ENCODE measurements at places on chromosomes 4 and X.

DNA sequence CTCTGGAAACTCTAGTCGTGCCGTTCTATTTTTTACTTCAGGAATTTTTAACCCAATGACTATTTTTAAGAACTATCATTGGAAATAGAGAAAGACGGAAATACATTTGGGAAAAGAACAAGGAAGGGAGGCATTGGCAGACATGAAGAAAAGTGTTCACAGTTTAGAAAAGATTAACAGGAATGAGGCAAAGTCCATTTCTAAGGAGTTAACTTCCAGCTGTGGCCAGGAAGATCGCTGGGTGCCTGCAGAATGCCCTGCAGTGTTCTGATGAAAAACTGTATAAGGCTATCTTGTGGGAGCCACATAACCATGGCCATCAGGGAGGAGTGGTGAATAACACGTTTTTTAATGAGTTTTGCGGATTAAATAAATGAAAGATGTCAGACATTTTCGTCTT is 150.6 kb upstream of the VCX3A start:
- no peak for DNase-seq

DNA sequence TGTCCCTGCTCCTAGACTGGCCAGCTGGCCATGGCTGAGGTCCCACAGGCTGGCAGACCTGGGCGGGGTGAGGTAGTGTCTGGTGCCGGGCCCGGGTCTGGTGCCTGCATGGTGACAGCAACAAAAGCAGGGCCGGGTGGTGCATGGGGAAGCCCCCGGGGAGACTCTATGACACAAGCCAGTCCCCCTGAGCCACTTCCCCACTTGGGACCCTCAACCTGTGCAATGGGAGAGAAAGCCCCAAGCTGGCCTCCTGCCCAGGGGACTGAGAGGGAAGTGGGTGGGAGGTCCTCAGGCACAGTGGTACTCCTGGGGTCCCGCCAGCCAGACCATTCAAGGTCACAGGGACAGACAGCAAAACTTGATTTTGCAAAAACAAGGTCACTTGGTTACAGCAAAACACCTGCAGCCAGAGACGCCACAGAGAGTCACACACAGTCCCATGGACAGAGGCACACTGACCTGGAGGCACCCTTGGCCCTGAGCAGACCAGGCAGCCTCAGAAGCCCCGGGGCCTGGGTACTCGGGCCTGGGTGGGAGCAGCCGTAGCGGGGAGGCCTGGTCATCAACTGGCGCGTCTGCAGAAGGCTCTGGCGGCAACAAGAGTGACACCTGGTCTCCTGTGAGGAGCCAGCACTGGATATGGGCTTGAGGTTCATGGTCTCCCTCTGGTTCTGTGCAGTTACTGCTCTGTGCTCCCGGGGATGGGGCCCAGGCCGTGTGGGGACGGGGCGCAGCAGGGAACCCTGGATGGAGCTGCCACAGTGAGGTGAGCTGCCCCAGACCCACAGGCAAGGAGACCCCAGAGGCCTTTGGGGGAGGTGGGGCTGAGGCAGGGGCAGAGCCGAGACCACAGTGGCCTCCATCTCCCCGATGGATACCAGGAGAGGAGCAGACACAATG is 60.6 kb downstream of the HTRA3 start:
- no peak for DNase-seq

DNA sequence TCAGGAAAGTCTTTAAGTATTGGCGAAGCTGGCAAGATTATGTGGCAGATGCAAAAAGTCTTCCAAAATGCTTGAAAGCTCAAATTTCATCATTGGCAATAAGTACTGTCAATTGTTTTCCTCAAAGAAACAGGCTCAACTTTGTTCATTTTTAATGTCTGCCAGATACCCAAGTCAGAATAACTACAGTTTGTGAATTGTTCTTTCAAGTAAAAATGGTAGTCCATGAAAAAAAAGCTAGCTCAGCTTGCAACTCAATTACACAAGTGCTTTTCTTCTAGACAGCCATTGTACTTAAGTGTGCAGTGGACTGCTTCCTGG is 70.5 kb downstream of the AFF1 start:
- DNase-seq: no peak

DNA sequence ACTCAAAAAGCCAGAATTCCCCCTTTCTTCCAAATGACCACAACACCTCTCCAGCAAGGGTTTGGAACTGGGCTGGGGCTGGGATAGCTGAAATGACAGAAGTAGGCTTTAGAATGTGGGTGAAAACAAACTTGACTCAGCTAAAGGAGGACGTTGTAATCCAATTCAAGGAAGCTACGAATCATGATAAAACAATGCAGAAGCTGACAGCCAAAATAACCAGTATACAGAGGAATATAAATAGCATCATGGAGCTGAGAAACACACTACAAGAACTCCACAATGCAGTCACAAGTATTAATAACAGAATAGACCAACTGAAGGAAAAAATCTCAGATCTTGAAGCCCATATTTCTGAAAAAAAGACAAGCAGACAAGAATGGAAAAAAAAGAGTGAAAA is 95.8 kb upstream of the TET2 start:
- DNase-seq: no peak

GRCh38 chr4:140152013-140152703 is 1.8 kb downstream of the MAML3 start:
- no peak for DNase-seq

GRCh38 chrX:70494441-70494840 is 49.8 kb downstream of the DLG3 start:
- DNase-seq: no peak

GRCh38 chr4:167119392-167119791 is 114.9 kb downstream of the SPOCK3 start:
- no peak for DNase-seq

GRCh38 chrX:56785442-56785841 is 56.4 kb downstream of the NBDY start:
- no peak for DNase-seq

- DNase-seq: no peak
Observed at GRCh38 chr4:145035494-145036136, 62.4 kb downstream of the ANAPC10 start.

DNA sequence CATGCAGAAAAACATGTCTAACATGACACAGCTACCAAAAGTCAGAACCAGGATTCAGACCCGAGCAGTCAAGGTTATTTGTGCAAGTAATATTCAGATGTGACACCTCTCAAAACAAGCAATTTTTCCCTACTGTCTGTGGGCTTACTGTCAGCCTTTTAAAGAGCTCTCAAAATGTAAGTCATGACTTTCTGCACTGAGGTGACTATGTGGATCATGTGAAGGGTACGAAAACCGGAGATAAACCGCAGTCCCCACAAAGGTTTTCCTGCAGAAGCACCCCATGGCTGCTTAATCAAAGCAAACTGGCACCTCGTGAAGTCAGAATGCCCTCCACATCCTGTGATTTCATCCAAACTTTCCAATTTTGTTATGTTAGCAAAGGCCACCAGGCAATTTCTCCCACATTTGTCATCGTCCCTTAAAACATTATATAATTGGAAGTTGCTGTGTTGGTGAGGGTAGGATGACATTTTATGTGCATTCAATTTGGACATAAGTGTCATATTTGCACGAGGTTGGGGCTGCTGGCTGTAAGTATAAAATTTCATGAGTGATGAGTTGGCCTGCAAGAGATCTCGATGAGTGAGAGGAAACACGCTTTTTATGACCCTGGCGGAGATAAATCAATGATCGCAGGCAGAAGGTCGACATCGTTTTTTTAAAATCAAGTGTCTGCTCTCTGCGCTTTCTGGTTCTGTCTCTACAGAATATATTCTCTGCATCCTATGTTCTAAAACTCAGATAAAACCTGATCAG is 161.2 kb downstream of the STK32B start:
- no peak for DNase-seq

GRCh38 chrX:26352891-26353430 is 137.0 kb downstream of the MAGEB5 start:
- DNase-seq: no peak

DNA sequence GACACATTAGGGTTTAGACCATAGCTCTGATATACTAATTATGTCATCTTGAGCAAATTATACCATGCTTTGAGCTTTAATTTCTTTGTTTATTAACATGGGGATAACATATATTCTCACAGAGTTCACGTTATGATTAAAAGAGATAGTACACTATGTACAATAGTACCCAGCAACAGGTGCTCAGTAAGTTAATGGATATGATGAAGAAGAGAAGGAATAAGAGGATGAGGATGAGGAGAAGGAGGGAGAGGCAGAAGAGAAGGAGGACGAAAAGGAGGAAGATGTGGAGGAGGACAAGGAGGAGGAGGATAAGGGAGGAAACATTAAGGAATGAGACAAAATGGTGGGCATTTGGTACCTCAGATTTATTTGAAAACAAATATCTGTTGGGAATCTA is 260.4 kb downstream of the SH2D1A start:
- DNase-seq: no peak

DNA sequence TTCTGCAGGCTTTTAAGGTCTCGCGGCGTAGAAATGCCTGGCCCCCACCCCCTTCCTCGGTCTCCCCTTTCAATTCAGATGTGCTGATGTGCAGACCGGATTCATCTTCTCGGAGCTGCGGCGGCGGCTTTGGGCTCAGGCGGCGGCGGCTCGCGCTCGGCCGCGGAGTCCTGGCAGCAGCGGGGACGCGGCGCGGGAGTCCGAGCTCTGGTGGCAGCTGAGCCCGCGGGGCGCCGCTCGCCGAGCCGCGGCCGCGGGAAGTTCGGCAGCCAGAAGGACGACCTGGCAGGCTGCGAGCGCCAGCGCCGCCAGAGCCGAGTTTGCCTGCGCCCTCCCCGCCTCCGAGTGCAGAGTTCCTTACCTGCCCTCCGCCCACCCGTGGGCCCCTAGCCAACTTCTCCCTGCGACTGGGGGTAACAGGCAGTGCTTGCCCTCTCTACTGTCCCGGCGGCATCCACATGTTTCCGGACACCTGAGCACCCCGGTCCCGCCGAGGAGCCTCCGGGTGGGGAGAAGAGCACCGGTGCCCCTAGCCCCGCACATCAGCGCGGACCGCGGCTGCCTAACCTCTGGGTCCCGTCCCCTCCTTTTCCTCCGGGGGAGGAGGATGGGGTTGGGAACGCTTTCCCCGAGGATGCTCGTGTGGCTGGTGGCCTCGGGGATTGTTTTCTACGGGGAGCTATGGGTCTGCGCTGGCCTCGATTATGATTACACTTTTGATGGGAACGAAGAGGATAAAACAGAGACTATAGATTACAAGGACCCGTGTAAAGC is 448 bp downstream of the TLL1 start:
- no peak for DNase-seq

GRCh38 chr4:2651546-2651945 is 104.6 kb downstream of the TNIP2 start:
- no peak for DNase-seq

- no peak for DNase-seq
Observed at GRCh38 chr4:105283501-105283900, 136.8 kb downstream of the TET2 start.

GRCh38 chr4:138859254-138859653 is 156.3 kb upstream of the NOCT start:
- no peak for DNase-seq

DNA sequence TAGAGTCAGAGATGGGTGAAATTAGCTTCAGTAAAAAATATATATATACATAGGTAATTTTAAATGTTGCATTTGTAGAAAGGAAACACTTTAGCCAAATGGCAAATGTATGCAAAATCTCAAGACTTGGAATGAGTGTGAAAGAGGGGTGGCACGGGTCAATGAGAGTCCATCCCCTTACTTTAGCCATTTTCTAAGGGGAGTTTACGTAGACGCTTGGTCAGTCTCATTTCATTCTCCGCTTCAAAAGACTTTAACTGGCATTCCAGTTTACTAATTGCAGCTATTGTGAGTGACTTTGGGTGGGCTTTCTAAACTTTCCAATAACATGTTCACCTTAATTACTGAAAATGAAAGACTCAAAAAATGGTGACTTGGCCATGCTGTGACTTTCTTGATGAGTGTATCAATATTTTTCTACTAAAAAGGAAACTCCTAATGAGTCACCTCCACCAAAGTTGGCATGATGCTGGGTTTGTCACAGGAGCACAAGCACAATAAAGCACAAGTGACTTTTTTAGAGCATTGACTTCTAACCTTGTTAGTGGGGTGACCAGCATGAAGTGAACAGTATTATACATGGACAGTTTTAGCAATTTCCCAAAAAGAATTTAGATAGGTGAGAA is 356.0 kb upstream of the RASGEF1B start:
- no peak for DNase-seq

GRCh38 chr4:26238778-26239679 is 81.8 kb upstream of the RBPJ start:
- no peak for DNase-seq

GRCh38 chr4:17869327-17869726 is 58.5 kb downstream of the NCAPG start:
- DNase-seq: no peak

- no peak for DNase-seq
Observed at GRCh38 chr4:142376204-142376603, 469.9 kb downstream of the INPP4B start.

DNA sequence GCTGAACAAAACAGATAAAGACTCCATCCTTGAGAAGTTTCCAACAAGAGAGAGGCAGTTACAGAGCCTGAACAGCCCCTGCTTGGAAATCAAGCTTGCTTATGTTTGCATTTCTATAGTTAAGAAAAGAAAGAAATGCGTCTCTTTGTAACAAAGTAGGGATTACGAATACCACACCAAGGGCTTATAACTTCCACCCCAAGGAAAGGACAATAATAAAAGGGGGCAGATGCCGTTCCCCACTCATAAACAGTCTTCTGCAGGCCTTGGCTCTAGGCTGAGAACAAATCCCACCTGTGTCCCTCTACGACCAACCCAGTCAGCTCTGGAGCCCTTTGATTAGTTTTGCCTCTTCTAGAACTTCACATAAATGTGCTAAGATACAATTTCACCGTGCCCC is 183.8 kb upstream of the MAP3K15 start:
- DNase-seq: no peak

DNA sequence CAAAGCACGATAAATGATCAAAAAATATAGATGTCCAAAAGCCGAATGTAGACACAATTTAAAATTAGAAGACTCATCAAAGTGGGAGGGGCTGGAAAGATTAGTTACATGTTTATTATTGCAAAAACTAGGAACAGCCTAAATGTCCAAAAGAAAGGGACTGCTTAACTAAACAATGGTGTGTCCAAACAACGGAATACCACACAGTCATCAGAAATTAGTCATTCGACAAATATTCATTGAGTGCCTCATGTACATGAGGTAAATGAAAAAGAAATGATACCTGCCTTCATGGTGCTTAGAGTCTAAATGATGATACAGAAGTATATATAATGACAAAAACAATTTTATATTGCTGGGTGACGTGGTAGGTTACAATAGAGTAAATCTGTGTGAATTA is 139.7 kb downstream of the MAML3 start:
- DNase-seq: no peak

DNA sequence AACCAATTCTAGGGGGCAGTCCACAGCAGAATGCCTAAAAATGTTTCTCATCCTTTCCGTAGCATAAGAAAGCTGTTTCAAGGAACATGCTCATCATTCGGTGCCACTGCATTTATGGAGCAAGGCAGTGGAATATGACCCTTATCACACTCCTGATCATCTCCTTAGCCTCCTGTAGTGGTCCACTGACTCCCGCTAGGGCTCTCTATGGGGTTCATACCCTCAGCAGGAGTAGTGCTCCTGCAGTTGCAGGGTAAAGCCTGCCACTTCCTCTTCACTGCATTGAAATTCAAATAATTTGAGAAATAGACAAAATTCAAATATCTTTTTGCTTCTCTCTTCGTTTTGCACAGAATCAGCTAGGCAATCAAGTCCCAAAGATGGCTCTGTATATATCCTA is 107.0 kb downstream of the NDST3 start:
- no peak for DNase-seq
